Hindlimb muscle (tissue), 1 donor: ENCODE measurements at places on chromosomes 6 and 20.

GRCh38 chr6:139648430-139649000 is 274.1 kb upstream of the CITED2 start:
- no peak for DNase-seq

DNA sequence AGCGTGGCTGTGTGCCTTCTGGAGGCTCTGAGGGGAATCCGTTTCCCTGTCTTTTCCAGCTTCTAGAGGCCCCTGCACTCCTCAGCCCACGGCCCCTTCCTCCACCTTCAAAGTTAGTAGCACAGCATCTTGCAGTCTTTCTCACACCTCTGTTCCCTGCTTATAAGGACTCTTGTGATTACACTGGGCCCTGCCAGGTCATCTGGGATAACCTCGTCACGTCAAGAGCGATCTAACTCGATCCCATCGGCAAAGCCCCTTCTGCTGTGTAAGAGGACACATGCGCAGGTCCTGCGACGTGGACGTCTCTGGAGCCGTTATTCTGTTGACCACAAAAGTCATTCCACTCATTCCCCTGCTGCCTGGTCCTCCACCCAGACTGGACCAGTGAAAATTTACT is 159.2 kb downstream of the BMP7 start:
- no peak for DNase-seq

- no peak for DNase-seq
These were observed 286.7 kb upstream of the POU3F2 start for GRCh38 chr6:98547634-98548033.

DNA sequence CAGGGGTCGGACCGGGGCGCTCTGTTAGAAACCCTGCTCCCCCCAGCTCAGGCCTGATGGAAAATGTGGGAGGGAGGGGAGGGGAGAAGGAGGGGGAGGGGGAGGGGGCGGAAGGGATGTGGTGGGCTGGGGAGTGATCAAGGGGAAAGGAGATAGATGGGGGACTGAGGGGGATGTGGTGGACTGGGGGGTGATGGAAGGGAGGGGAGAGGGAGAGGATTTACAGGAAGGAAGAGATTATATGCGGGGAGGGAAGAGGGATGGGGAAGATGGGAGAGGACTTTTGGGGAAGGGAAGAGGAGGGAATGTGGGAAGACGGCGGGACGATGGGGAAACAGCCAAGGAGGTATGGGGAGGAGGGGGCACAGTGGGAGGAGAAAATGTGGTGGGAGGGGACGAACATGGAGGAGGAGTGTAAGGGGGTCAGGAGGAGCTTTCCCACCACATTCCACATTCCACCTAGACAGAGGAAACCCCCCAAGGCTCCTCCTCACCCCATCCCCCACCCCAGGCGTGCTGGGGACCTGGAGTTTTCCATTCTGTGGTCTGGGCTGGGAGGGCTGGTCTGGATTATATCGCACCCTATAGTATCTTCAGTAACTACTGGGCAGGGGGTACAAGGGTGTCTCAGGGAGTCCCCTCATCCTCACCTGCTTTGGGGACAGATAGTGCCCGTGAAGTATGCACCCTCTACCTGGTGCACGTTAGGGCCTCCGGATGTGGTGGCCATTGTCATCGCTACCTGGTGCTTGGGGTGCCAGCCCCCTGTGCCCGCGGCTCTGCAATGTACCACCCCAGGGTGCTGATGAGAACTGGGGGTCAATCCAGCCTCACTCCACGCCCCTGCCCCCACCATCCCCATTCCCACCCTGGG is 578 bp upstream of the PTGIS start:
- DNase-seq: peak; percentile 75

DNA sequence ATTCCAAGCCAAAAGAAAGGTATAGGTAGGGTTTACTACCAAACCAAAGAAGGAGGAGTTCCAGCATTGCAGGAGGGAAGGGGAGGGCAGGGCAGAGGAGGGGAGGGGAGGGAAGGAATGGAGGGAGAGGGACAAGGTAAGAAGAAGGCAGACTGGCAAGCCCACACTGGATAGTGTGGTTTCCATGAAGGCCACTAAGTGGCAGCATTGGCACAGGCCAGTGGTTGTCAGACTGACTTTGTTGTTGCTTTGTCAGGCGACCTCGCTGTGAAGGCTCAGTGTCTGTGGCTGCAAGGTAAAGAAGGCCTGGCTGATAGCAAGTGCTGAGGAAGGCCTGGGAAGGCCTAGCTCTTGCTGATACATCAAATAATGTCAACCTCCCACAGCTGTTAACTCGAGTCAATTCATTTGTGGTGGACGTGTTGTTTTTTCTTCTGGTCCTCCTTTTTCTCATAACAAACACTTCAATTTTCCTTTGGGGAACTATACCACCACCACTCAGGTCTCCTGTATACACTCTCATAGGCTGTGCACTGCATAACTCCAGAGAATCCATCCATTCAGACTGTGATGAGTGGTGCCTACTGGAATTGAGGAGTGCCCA is 7.7 kb upstream of the ZNF334 start:
- DNase-seq: no peak

DNA sequence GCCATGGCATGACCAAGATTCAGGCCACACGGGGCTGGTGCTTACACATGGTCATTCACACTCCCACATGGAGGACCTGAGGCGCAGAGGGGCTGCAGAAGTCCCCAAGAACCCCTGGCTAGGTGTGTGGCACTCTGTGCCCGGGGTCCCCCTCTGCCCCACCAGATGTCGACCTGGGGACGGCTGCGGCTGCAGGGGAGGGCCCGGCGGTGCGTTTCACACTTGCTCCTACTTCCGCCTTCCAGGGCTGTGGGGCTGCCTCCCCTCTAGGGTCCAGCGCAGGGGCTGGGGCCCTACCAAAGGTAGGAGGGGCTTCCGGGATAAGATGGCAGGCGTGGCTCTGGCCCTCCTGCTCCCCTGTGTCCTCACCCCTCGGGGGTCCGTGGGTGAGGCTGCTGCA is 81.1 kb upstream of the SLCO4A1 start:
- DNase-seq: no peak

DNA sequence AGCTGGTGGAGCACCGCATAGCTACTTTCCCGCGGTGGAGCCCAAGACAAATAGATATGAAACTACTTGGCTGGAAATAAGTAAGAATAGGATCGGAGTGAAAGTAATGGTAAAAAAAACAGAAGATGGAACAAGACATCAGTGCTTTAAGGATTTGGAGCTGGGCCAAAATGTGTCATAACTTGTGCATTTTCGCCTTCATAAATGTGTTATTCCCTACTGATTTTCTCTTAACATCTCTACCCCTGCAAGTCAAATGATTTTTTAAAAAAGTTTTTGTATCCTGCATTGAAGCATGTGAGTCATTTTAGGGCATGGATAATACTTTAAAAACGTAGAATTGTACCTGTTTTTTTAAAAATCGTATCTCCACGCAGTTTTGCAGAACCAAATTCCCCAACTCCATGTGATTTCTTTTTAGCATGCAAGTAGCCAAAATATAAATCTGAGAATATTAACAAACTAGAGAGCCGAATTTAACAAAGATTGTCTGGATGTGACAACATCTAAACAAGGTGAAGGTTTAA is 882 bp upstream of the FAM184A start:
- peak; percentile 60 for DNase-seq

DNA sequence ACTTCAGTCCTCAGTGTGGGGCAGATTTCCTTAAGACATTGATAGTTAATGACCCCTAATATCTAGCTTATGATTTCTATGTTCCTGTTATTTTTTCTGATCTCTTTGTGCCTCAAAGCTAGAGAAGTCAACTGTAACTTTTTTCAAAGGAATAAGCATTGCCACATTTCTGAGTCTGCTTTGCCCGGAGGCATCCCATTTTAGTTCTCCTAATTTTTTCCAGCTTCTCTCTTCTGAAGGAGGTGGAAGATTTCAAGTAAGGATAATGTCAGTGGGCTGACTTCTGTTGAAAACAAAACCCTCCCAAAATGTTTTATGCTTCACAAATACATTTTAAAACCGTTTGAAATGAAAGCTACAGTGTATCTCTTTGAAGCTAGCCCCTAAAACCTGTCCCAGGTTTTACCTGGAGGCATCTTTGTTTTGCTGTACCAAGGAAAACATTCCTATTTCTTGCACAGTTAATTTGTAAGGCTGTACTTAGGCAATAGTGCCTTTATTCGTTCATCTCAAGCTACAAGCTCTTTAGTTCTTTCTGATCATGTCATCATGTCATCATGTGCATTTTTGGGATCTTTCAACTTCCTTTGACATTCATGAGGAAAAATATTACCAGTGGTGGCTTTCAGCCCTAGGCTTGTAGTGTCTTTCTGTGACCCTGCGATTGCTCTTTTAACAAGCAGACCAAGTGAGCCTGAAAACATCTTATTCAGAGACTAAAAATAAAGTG is 45.7 kb downstream of the TSPYL4 start:
- no peak for DNase-seq

DNA sequence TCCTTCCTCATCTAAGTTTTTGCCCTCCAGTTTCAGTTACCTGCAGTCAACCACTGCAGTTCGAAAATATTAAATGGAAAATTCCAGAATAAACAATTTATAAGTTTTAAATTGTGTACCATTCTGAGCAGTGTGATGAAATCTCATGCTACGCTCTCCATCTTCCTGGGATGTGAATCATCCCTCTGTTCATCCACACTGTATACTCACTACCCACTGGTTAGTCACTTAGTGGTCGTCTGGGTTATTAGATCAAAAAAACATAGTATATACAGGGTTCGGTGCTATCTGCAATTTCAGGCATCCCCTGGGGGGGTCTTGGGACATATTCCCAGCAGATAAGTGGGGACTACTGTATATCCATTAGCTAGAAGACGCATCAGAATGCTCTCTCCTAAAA is 151.9 kb upstream of the SLC22A16 start:
- no peak for DNase-seq

- no peak for DNase-seq
These were observed 87.3 kb downstream of the SCML4 start for GRCh38 chr6:107736713-107737396.

GRCh38 chr6:153729189-153729588 is 309.9 kb upstream of the OPRM1 start:
- DNase-seq: no peak

- no peak for DNase-seq
These were observed 36.2 kb upstream of the RNF24 start for GRCh38 chr20:4051413-4052138.

DNA sequence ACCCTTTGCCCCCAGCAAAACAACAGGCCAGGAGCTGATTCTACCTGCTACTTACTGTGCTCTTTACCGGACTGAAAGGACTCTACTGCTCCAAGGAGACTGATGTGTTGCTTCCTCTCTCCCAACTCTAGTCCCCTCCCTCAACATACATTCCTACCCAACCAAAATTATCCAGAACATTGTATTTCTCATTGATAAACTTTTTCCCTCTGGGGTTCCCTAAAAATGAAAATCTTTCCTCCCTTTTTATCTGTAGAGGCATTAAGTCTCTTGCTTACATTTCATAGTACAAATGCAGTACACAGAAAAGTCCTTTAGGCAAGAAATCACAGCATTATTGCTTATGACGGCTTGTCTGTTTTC is 940 bp upstream of the HS3ST5 start:
- no peak for DNase-seq

- DNase-seq: no peak
These were observed 23.6 kb downstream of the GSTA2 start for GRCh38 chr6:52739627-52740026.

GRCh38 chr6:96624957-96625356 is 62.0 kb downstream of the FHL5 start:
- no peak for DNase-seq

DNA sequence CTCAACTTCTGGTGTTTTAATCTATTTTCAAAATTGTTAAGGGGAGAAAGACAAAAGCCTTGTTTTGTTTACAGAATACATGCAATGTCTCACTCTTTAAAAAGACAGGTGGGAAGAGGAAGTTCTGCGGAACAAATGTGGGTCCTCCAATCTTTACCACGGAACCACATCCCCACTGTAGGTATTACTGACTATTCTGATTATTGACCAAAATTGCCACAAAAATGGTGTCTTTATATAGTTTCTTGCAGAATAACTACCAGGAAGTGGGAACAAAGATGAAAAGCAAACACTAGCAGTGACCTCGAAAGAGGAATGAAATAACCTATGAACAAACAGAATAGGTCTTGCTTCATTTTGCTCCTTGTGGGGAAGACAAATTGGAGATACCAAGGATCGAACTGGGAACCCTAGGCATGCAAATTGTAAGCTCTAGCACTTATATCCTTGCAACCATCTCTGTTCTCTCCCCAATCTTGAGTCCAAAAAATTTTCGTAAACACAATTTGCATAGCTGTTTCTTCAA is 106.7 kb downstream of the GPX5 start:
- no peak for DNase-seq

GRCh38 chr20:2778602-2779321 is 21.7 kb downstream of the CPXM1 start:
- no peak for DNase-seq

- no peak for DNase-seq
These were observed 36.7 kb upstream of the BMP2 start for GRCh38 chr20:6730672-6731328.

DNA sequence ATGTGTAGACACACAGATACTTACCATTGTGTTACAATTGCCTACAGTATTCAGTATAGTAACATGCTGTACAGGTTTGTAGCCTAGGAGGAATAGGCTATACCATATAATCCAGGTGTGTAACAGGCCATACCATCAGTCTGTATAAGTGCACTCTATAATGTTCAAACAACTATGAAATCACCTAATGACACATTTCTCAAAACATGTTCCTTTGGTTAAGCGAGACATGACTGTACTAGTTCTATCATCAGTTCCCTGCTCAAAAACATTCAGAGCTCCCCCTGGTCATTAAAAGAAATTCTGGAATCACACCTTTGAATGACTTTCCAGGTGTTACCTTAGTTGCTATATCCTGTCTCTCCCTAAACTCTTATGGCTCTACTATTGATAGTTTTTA is 70.4 kb upstream of the SLC2A12 start:
- no peak for DNase-seq

GRCh38 chr6:90480666-90481065 is 106.2 kb downstream of the MAP3K7 start:
- DNase-seq: no peak

- DNase-seq: no peak
These were observed 90.5 kb upstream of the TBX18 start for GRCh38 chr6:84854811-84855400.

DNA sequence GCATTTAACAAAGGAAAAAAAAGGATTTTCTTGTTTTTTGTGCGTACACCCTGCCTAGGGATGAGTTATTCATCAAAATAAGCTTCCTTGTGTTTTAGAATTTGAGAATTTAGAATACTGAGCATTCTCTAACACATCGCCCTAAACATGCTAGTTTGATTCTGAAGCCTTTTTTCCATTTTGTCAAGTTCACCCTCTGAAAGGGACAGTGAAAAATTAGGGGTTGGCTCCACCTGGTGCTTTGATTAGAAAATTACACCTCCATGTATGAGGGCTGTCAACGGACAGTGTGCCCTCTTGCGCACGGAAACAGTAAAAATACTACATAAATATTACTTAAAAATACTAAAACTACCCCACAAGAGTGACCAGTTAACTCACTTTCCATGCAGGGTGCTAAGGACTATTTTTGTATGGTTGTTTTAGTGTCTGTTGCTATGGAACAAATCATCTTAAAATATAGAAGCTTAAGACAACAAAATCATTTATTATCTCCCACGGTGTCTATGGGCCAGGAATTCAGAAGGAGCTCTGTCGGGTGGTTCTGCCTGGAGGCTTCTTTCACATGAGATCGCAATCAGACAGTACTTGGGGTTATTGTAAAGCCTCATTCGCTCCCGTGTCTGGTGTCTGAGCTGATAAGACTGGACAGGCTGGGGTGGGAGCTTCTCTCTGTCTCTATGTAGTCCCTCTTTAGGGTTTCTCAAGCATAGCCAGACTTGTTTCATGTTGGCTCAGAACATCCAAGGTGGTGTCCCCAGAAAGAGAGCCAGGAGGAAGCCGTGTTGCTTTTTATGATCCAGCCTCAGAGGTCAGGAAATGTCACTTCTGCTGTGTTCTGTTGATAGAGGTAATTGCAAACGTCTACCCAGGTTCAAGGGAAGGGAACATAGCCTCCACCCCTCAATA is 41.1 kb upstream of the TMEM170B start:
- peak; percentile 85 for DNase-seq
